ENCODE measurements at places on chromosomes 2 and 18.

DNA sequence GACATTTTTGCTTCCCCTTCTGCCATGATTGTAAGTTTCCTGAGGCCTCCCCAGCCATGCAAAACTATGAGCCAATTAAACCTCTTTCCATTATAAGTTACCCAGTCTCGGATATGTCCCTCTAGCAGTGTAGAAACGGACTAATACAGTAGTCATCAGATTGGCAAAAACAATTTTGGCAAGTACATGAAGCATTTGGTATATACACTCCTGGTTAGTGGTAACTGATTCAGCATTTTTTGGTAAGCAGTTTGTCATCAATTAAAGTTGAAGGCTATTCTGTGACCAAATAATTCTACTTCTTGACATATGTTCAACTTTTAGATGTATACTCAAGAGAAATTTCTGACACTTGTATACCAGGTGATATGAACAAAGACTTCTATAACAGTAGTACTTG lies 190.5 kb upstream of the STON1 start:
- no peak for DNase-seq

DNA sequence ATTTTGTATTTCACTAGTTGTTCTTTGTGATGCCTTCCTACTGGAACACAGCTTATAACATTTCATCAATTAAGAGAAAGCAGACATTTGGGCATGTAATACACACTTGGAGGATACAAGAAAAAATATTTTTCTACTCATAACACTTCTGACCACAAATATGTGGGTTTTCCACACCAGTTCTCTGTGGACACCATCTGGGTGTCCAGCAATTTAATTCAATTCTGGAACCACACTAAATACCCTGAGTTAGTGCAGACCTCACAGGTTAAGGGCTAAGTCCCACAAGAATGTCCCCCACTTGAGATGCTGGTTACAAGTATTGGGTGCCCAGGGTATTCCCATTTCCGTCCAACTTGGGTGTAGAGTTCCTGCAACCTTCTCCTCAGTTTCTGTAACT lies 91.1 kb upstream of the SKOR2 start:
- DNase-seq: no peak

- no peak for DNase-seq
Observed at GRCh38 chr2:147818741-147819140, 26.1 kb upstream of the ACVR2A start.

- DNase-seq: no peak
Observed at GRCh38 chr2:230447455-230448451, 31.8 kb downstream of the SP100 start.
